ENCODE measurements at places on chromosomes 7 and 10.
A peak's percentile ranks its signal among the peaks of the same experiment; 100 is the strongest.

GRCh38 chr10:108180878-108181277, 1016.4 kb upstream of the SORCS1 start:
- DNase-seq: no peak

DNA sequence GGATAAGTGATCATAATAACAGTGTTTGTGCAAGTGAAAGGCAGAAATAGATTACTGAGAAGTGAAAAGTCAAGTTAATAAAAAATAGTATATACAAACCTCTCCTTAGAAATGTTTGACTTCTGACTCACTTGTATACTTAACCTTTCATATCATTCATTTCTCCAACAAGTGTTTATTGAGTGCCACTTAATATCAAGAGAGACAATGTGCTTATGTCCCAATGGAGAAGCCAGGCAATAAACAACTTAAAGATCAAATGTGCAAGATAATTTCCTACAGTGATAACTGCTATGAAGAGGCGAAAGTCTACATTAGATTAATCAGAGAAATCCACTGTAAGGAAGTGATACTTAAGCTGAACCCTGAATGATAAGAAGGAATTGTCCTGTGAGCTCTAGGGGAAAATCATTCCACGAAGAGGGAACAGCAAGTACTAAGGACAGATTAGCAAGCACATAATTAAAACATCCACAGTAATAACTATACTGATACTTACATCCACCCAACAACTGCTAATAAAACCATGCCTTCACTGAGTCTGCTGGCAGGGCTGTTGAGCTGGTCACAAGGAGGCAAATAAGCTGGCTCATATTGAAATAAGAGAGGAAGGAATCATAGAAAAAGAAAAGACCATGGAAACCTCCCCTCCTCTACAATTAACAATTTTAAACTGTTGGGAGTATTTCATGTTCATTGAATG, 203.5 kb downstream of the CTNNA3 start:
- DNase-seq: no peak

DNA sequence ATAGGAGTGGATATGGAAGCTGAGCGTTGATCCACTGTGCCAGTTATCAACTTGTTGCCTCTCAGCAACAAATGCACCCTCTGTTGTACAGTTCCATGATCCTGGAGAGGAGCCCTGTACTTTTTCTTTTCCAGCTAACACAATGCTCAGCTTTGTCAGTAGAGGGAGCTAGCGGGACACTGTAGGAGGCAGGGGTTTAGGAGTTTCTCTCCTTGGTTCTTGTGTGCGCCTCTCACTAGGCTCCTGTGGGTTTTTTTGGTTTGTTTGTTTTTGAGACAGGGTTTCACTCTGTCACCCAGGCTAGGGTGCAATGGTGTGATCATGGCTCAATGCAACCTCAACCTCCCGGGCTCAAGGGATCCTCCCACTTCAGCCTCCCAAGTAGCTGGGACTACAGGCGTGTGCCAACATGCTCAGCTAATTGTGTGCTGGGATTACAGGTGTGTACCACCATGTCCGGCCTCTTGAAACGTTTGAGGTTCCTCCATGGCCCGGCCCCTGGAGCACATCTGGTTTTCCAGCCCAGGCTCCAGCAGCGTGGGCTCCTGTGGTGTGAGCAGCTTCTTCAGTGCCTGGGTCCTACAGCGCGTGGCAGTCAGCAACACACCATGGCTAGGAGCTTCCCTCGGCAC, 12.0 kb upstream of the MARVELD1 start:
- peak; percentile 77 for DNase-seq

DNA sequence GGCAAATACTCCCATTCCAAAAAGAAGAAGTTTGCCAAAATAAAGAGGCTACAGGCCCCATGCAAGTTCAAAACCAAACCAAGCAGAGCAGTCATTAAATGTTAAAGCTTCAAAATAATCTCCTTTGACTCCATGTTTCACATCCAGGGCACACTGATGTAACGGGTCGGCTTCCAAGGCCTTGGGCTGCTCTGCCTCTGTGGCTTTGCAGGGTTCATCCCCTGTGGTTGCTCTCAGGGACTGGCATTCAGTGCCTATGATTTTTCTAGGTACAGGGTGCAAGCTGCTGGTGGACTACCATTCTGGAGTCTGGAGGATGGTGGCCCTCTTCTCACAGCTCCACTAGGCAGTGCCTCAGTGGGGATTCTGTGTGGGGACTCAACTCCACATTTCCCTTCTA, 971.6 kb upstream of the MBL2 start:
- DNase-seq: no peak

GRCh38 chr7:136940122-136940521, 71.7 kb downstream of the CHRM2 start:
- DNase-seq: no peak

DNA sequence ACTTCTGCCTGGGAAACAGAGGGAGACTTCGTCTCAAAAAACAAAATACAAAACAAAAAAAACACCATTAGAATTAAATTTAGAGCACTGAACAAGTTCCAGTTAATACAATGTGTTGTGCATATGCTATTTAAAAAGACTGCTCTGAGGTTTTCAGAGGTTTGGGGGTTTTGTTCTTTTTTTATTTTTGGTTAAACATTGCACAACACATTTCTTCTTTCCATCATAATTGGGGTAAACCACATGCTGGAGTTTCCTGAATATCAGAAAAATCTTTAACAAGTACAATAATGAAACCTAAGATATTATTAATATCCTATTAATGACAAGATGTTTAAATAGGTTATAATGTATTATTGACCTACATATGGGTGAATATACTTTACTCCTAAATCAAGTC, 26.3 kb downstream of the IGF2BP3 start:
- DNase-seq: no peak

DNA sequence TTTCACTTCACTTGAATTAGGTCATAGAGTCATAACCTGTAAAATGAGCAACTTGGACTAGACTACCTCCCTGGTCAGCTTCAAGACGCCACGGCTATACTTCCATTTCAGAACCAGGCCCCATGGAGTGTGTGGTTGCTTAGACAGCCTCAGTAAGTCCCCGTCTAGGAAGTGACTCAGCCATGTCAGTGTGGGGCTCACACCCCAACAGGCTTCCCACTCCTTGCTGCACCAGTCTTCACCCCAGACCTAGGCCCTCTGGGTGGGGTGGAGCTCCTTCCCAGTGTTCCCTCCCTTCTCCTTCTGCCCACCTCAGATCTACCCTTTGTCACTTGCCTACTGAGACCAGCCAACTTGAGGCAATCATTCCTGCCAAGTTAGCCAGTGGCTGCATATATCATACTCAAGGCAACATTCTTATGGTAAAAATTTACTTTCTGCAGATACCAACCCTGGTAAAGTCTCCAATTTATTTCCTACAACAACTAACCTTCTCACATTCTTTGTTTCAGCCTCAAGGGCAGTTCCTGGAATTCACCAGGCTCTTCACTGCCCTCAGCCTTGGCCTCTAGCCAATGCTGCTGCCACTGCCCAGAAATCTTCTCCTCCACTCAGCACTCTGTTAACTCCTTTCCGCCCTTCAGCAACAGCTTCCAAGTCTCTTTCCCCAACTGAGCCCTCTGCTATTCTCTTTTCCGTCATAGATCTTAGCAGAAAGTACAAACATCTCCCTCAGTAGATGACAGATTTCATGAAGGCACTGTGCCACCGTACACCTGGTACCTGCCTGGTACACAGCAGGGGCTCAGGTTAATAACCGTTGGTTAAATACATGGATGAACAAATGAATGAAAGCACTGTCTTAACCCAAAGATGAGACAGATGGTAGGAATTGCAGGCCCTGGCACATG, 31.3 kb upstream of the ZNRF2 start:
- DNase-seq: peak; percentile 69

DNA sequence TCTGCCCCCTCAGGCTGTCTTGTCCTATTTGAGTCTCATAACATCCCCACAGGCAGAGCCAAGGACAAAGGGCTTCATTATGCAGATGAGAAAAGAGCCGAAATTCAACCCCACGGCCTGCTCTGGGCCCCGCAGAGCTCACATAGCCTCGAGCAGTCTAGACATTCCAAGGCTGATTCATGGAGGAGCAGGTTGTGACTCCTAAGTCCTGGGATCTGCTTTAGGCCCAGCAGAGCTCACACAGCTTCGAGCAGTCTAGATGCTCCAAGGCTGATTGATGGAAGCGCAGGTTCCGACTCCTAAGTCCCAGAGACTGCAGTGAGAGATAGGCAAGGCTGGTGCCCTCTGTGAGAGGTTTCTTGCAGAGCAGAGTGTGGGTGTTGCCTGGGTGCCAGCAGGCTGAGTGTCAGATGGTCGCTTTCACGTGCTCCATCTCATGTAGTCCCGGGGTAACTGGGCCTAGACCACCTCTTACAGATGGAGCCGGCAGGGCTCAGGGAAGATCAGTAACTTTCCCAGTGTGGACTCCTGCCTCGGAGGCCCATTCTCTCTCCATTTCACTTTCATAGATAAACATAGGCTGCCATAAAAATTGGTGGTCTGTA, 436.1 kb upstream of the FOXK1 start:
- no peak for DNase-seq

GRCh38 chr7:17406738-17407137, 108.3 kb downstream of the AHR start:
- peak; percentile 66 for DNase-seq

GRCh38 chr7:46150721-46151120, 229.6 kb upstream of the IGFBP3 start:
- no peak for DNase-seq

DNA sequence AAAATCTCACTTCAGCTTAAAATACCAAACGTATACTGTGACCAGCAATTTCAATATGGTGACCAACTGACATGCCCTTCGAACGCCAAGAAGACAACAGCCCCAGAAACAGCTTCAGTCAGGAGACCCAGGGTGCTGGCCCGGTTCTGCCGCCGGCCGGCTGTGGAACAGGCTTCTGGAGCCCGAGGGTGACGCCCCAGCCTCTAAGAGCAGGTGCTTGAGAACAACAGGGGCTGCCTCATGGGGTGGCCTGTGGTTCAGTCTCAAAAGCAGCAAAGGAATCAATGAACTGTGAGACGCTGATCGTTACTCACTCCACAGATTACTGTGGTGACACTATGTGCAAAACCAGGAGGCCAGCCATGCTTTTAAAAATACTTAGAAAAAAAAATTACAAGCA, 17.3 kb downstream of the GPER1 start:
- no peak for DNase-seq

DNA sequence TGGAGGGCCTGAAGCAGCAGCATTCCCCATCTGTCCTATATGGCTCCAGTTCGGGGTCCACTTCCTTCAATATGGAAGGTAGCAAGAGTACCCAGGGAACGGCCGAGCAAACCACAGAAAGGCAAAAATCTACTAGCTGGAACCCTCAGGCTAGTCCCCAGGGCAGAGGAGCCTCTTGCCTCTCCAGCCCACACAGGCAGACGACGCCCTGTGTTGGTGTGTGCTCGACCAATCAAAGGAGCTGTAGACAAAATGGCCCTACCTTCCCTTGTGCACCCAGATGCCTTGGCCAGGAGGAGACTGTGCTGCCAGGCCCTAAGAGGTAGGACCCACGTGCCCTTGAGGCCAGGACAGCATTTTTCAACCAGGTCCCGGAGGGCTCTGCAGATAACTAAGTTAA, 91.5 kb downstream of the FAM53B start:
- DNase-seq: no peak

DNA sequence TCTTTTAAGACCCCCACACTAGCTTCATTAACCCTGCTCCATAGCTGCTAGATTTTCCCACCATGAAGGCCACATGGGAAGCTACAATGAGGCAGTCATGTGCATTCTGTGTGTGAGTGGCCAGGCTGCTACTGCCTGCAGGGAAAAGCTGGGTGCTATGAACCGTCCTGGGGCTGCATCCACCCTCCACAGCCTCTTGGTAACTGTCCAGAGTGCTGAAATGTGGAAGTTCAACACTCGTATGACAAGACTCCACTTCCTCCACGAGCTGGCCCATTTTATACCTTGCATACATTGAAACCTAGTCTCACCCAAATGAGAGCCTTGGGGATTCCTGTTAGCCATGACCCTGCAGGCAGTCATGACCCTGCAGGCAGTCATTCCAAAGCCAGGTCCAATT, 59.4 kb downstream of the CUZD1 start:
- peak; percentile 55 for DNase-seq

DNA sequence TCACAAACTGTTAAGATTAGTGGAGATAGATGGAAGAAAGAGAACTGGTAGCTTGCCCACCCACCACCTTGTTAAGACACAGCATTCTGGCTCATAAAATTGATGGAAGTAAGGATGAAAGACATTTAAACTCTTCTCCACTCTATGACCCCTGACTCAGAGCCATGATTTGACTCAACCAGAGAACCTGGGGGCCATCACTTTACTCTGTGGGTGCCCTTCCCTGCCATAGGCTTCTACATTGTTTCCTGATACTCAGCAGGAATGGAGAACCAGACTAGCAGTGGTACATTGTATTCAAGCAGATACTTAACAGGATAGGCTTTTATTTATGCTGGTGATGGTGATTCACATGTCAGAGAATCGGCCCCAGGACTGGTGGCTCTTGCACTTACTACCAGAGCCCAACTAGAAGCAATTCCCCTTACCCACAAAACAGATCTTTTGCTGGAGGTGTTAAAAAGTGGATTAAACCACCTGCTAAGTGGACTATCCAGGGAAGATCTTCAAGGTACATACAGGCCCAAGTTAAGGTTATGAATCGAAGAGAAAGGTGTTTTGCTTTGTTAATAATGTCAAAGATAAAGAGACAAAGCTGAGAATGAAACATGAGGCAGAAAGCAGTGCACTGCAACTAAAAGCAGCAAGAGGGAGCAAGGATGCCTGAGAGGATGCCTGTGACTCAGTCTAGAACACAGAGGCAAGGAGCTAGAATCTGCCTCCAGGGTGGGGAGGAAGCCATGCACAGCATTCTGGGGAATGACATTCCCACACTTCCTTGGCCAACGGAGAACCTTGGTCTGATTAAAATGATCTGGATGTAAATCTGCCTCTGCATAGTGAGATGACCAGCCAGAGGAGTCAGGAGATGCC, 36.0 kb upstream of the GLI3 start:
- peak; percentile 38 for DNase-seq

DNA sequence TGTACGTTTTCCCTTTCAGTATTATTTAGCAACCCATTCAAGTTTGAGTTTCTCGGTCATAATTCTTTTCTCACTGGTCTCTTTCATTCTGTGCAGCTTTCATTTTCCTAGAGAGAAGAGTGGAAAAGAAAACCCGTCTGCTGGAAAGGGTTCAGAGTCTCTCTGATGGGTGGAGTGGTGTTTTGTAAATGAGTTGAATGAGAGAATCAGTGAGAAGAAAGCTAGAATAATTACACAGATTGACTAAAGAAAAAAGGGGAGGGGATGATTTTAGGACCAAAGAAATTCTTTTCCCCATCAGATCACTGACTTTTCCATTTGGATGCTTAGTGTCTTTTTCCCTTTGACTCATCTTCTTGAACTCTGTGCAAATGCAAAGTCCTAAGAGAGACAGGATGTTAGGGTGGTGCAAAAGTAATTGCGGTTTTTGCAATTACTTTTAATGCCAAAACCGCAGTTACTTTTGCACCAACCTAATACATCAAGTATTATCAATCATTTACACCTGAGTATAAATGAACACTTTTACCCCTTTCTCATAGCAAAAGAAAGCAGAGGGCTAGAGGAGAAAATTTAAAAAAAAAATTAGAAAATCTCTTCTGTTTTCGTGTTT, 242.1 kb upstream of the SP4 start:
- no peak for DNase-seq

- no peak for DNase-seq
These were observed 92.8 kb downstream of the PAXIP1 start for GRCh38 chr7:154910125-154910524.
